Brain (organoid and tissue), 16 donors: ENCODE measurements at places on chromosomes 2 and 18.

GRCh38 chr2:239154971-239155805 is 245.6 kb downstream of the HDAC4 start:
- no peak for DNase-seq

- DNase-seq = no peak
These were observed 114.0 kb downstream of the NEDD4L start for GRCh38 chr18:58158008-58158407.

GRCh38 chr2:95346738-95347671 is 49.9 kb downstream of the KCNIP3 start:
- no peak for DNase-seq

GRCh38 chr2:96604104-96604503 is 34.0 kb downstream of the KANSL3 start:
- peak; percentile 2 for DNase-seq

DNA sequence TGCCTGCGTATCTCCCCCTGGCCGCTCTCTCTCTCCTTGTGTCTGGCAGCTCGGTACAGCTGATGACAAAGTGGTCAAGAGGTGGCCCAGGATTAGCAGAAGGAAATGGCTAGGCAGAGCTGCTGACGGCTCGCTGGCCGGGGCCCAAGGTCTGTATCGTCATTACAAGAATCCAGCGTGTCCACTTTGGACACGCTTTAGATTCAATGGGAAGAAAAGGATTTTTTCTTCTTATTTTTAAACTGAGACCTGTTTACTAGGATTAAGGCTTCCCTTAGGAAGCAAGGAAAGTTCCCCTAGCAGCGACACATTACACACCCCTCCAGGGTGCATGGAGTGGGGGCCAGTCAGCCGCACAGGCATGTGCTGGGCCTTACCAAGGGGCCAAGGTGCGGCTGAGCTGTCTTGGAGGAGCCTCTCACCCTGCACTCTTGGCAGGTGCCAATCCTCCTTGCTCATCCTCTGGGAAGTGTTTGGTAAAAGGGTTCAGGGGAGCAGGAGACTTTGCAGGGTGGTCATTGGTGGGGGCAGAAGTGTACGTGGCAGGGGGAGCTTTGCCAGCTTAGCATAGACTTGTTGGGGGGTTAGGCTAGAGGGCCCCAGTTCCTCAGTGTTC is 76.8 kb downstream of the POLR1A start:
- no peak for DNase-seq

DNA sequence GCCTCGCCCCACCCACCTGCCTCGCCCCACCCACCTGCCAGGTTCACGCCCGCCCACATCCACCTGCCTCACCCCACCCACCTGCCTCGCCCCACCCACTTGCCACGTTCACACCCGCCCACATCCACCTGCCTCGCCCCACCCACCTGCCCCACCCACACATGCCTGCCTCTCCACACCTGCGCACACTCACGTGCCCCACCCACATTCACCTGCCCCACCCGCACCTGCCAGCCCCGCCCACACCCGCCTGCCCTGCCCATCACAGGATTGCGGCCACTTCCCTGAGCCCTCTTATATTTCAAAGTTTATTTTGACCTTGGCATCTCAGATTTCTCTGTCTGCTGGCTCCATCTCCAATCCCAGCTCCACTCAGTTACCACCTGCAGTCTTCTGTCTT is 217.5 kb upstream of the SOX11 start:
- no peak for DNase-seq

DNA sequence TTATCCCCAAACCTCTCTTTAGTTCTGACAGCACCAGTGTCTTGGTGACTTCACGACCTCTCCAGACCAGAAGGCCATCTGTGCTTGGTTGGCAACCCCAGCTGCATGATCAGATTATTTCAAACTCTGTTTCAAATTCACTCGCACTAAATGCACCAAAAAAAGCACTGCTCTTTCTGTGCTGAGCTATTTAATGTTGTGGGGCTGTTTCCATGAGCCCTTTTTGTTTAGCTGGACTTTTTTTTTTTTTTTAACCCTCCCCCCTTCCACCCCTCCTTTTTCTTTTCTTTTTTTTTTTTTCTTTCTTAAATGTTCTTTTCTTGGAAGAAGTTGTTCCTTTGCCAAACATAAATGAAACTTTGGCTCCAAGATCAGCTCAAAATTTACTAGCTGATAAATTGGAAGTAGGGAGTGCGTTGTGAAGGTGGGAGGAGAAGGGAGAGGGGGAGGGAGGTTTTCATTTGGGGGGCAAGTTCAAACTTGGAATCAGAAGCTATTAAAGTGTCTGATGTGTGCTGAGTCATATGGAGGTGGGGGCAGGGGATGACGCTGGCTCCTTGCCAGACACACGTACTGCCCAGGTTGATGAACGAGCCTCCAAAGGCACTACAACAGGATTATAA is 543.0 kb upstream of the TNP1 start:
- DNase-seq = no peak

- peak; percentile 80 for DNase-seq
These were observed 20.1 kb upstream of the TTC39C start for GRCh38 chr18:23994361-23994902.

- DNase-seq = no peak
These were observed 890.8 kb upstream of the KLHL29 start for GRCh38 chr2:22494156-22494555.

DNA sequence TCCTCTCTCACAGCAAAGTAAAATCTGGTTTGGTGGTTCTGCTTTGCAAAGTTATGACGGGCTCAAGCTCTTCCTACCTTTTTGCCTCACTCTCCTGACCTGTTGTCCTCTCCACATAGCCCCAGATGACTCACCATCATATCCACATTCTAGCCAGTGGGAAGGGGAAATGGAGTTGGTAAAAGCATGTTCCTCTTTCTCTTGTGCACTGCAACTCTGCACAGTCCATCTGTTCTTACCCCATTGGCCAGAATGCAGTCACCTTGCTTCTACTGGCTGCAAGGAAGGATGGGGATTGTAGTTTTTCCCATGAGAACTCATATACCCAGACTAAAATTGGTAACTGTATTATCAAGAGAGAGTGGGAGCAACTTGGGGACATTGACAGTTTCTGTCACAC is 50.4 kb upstream of the SMIM21 start:
- no peak for DNase-seq
